Right cardiac atrium (tissue), 5 donors: ENCODE measurements at places on chromosomes 4 and X. TPM values are rescaled to one million over a fixed set of nuclear protein-coding genes. Genes with fewer than 3 reads are reported as not detected.

DNA sequence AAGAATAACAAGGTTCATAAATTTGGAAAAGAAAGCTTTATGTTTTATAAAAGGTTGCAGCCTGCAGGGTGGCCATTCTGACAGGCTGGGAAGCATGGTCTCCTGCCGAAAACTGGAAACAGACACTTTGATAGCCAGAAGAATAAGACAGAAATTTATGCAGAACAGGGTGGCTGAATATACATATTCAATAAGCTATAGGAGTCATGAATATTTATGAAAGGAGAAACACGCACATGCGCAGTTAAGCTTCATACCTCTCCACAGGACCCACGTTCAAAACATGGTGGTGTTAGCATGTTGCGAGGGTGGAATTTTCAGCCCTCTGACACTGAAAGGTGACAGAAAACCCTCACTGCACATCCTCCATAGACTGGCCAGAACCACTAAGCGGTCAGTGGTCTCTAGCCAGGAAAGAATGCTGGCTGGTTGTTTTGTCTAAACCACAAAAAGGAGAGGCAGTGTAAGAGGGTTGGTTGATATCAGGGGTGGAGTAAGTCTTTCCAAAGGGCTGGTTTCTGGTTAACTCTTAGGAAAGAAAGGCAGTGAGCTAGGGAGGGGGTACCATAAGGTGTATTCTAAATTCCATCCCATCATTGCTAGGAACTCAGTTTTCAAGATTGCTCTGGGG, 58.2 kb downstream of the ANXA10 start:
- DNase-seq = no peak

- DNase-seq = peak; percentile 60
Measured at GRCh38 chr4:154741922-154742850, 1.6 kb upstream of the LRAT start.

GRCh38 chr4:81130569-81130968, 84.5 kb downstream of the PRKG2 start:
- no peak for DNase-seq

- DNase-seq = no peak
Measured at GRCh38 chr4:131388277-131388676, 1760.8 kb upstream of the PCDH10 start.

DNA sequence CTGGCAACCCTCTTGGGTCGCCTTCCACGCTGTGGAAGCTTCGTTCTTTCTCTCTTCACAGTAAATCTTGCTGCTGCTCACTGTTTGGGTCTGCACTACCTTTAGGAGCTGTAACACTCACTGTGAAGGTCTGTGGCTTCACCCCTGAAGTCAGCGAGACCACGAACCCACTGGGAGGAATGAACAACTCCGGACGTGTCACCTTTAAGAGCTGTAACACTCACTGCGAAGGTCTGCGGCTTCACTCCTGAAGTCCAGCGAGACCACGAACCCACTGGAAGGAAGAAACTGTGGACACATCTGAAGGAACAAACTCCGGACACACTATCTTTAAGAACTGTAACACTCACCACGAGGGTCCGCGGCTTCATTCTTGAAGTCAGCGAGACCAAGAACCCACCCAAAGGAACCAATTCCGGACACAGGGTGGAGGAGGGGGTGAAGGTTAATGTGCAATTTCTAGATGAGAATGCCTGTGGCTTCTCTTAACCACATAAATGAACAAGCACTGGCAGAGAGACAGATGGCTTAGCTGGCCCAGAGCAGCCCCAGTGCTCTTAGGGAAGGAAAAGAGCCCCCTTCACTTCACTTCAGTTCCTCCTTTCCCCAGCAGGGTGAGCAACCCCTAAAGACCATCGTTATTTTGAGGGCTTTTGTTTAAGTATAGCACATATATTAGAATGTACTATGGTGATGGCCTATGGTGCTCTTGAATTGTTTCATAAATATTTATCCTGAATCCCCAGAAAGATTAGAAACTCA, 73.0 kb downstream of the LUZP4 start:
- DNase-seq = no peak

DNA sequence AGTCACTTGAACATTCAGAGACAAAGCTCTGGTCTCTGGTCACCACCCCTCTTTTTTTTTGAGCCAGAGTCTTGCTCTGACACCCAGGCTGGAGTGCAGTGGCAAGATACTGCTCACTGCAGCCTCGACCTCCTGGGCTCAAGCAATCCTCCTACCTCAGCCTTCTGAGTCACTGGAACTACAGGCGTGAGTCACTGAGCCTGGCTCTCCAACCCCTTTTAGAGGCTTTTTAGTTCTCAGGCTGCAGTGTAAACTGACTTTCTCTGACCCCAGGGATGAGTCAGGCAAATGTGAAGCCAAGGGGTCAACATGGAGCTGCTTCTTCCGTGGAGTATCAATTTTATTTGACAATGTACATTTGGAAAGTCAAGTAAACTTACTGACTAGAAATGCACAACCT, 229.2 kb downstream of the PTTG2 start:
- DNase-seq = no peak

- DNase-seq = no peak
Measured at GRCh38 chrX:46381630-46382029, 163.6 kb downstream of the ZNF674 start.

DNA sequence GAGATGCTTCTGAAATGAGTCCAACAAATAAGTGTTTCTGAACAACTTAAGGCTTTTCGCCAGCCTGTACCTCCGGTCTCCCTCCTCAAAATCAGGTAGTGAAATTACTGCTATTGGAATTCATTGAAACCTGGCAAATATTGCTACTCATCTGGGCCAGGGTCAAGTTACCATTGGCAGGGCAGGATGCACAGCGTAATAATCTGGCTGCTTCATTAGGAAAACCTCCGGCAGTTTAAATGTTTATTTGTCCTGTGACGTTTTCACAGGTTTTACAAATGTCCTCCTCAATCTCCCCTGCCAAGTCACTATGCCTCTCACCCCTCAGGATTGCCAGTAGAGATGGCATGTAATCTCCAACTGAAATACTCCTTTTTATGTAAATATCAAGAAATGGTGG, 92.6 kb upstream of the KDR start:
- DNase-seq = no peak

GRCh38 chrX:13716905-13717304, 17.5 kb downstream of the TRAPPC2 start:
- DNase-seq = no peak

- DNase-seq = no peak
Measured at GRCh38 chr4:30821859-30822612, 101.9 kb downstream of the PCDH7 start.

GRCh38 chr4:59200992-59201391, 1999.1 kb upstream of the ADGRL3 start:
- DNase-seq = no peak

DNA sequence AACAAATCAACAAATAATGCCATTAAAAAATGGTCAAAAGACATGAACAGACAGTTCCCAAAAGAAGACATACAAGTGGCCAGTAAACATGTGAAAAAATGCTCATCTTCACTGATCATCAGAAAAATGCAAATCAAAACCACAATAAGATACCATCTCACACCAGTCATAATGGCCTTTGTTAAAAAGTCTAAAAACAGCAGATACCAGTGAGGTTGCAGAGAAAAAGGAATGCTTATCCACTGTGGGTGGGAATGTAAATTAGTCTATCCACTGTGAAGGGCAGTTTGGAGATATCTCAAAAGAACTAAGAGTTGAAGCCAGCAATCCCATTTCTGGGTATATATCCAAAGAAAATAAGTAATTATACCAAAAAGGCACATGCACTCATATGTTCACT, 668.1 kb upstream of the CPEB2 start:
- no peak for DNase-seq

GRCh38 chr4:102234243-102234838, 110.9 kb downstream of the SLC39A8 start:
- DNase-seq = no peak

GRCh38 chr4:17168571-17168970, 270.1 kb upstream of the LDB2 start:
- DNase-seq = no peak

DNA sequence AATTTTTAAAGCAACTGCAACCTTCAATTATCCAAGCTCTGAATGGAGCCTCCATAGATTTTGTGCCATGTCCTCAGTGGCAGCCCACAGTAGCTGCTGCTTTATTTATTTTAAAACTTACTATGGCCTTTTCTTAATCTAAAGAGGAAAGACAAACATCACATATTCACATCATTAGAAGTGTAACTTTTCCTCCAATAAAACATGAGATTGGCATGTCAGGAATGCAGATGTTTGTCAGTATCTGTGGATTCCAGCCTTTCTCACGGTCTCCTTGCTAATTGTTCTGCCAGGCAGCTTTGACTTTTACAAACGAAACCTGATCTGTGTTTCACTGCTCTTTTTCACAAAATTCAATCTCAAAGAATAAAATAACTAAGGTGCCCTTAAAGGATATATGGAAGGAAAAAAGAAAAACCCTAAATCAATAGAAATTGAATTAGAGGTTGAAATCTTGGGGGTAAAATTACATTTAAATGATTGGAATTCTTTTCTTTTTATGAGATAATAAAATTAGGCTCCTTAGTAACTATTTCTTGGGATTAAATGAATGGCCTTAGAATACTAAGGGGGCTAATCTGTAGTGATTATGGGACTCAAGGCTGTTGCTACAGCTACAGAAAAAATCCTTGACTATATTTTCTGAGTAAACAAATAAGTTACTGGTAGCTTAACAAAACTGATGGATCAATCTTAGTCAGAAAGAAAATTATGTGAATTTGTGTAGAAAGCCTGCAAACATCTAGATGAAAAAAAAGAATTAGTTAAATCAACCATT, 151.3 kb downstream of the RTL9 start:
- no peak for DNase-seq

GRCh38 chr4:185774845-185775680, 36.9 kb downstream of the SORBS2 start:
- DNase-seq = no peak

- no peak for DNase-seq
Measured at GRCh38 chr4:2427383-2428334, 8.9 kb downstream of the CFAP99 start.

DNA sequence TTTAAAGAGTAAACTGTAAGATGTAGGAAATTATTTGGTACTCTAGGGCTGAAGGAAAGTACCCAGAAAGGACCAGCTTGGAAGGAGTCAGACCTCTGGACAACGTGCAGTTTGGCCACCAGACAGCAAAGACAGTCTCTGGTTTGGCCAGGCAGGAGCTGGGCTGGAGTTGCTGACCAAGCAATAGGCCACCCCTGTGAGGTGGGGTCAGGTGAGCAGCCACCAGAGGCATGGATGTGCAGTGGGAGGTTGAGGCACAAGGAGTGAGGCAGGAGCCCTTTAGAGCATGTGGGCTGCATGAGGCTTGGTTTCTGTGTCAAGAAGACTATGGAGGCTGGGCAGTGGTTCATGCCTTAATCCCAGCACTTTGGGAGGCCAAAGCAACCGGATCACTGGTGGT, 17.7 kb upstream of the MRFAP1 start:
- DNase-seq = no peak

- no peak for DNase-seq
Measured at GRCh38 chrX:113651306-113651705, 810.7 kb upstream of the AMOT start.

Gene ZCCHC18
- 0.76 TPM for total RNA-seq

Gene TIGD4
- total RNA-seq = 0.17 TPM

Gene POF1B
- 32.2 TPM for total RNA-seq

Gene TRIM2
- 33.7 TPM for total RNA-seq

Gene RASL11B
- 9.6 TPM for total RNA-seq

Gene IBSP
- total RNA-seq = not detected

Gene SLC49A3
- 13.7 TPM for total RNA-seq
